ENCODE measurements at places on chromosomes 7 and 10. TPM values are rescaled to one million over a fixed set of nuclear protein-coding genes. Genes with fewer than 3 reads are reported as not detected.
A peak's percentile ranks its signal among the peaks of the same experiment; 100 is the strongest.

- no peaks in the 10 kb centered on the region for H3K27me3 ChIP-seq
- no peaks in the 10 kb centered on the region for H3K36me3 ChIP-seq
- no peaks in the 10 kb centered on the region for H3K4me1 ChIP-seq
Observed at GRCh38 chr10:86899670-86900276, 57.6 kb downstream of the MMRN2 start.

GPR158 gene
- not detected for total RNA-seq

DNA sequence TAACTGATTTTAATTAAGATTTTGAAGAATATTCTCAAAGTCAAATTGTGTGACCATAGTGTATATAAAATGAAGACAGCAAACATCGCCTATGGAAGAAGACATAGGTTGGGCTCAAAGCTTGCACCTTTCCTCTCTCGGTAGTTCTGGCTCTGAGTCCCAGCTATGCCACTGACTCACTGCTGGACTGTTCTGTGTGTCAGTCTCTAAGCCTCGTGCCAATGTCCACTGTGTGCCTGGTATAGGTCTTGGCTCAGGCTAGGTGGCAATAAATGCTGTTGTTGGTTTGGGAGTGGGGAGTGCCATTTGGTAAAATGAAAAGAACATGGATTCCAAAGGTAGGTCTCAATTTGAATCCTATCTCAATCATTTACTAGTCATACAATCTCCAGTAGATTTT lies 137.5 kb upstream of the RHEB start:
- no peaks in the 10 kb centered on the region for H3K36me3 ChIP-seq
- H3K27me3 ChIP-seq = no peaks in the 10 kb centered on the region
- H3K27ac ChIP-seq = no peak overlapping the region
- no peak overlapping the region for H3K4me3 ChIP-seq

GRCh38 chr7:150879345-150879744 lies 27.0 kb downstream of the AOC1 start:
- peaks cover 12% of the 10 kb centered on the region for H3K4me1 ChIP-seq
- H3K4me3 ChIP-seq = no peak overlapping the region
- H3K36me3 ChIP-seq = no peaks in the 10 kb centered on the region
- no peak overlapping the region for H3K27ac ChIP-seq

CASP2 gene
- total RNA-seq = 107 TPM

CYP2C18 gene
- 0.09 TPM for total RNA-seq

GRCh38 chr7:5470816-5471215 lies 47.2 kb upstream of the TNRC18 start:
- no peaks in the 10 kb centered on the region for H3K27me3 ChIP-seq
- H3K4me1 ChIP-seq = no peaks in the 10 kb centered on the region
- no peaks in the 10 kb centered on the region for H3K36me3 ChIP-seq

DNA sequence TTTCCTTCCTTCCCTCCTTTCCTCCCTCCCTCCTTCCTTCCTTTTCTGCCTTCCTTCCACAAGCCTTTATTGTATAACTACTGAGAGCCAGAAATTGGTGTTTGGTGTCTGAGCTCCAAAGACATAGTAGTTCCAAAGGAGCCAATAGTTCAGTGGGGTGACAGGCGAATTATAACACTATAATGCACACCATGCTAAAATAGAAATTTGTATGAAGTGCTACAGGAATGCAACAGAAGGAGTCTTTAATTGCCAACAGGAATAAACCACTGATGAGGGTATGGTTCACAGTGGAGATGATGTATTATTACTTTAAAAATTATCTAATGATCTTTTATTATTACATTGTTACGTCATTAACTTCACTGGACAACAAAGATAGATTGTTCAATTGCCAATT lies 158.8 kb upstream of the SP8 start:
- no peak for DNase-seq
- H3K36me3 ChIP-seq = no peaks in the 10 kb centered on the region
- H3K4me1 ChIP-seq = no peaks in the 10 kb centered on the region
- no peak overlapping the region for H3K27ac ChIP-seq

SFTPA1 gene
- total RNA-seq = not detected

SPDYE5 gene
- not detected for total RNA-seq

GRCh38 chr7:17485904-17486303 lies 187.5 kb downstream of the AHR start:
- no peaks in the 10 kb centered on the region for H3K36me3 ChIP-seq
- H3K27me3 ChIP-seq = no peaks in the 10 kb centered on the region
- H3K4me1 ChIP-seq = peaks cover 7% of the 10 kb centered on the region
- no peak for DNase-seq
- no peak overlapping the region for H3K27ac ChIP-seq

GRCh38 chr7:129435414-129435829 lies 1.2 kb downstream of the STRIP2 start:
- H3K36me3 ChIP-seq = no peaks in the 10 kb centered on the region
- peak overlapping the region; percentile 69 for H3K4me3 ChIP-seq
- no peak for DNase-seq
- peaks cover 15% of the 10 kb centered on the region for H3K4me1 ChIP-seq
- H3K27ac ChIP-seq = peak overlapping the region; percentile 72

DNA sequence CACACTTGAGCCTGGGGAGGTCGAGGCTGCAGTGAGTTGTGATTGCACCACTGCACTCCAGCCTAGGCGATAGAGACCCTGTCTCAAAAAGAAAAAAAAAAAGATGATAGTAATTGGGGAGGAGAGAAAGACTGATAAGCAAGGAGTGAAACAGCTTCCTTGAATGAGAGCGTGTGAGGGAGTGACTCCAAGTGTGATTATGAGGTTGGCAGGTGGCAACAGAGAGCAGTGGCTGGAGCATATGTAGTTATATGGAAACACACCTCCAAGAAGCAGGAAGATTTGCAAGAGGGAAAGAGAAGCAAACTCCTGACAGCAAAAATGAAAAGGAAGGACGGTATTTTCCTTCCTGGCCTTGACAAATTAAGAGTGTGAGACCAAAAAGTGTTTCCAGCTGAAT lies 50.4 kb downstream of the VKORC1L1 start:
- DNase-seq = no peak
- no peak overlapping the region for H3K27ac ChIP-seq
- no peaks in the 10 kb centered on the region for H3K4me1 ChIP-seq

ZNF853 gene
- total RNA-seq = 3.5 TPM

- no peaks in the 10 kb centered on the region for H3K36me3 ChIP-seq
- no peak overlapping the region for H3K4me3 ChIP-seq
- no peaks in the 10 kb centered on the region for H3K4me1 ChIP-seq
- no peak for DNase-seq
- H3K27me3 ChIP-seq = no peaks in the 10 kb centered on the region
Observed at GRCh38 chr7:37686556-37687345, 3.2 kb downstream of the GPR141 start.

DNA sequence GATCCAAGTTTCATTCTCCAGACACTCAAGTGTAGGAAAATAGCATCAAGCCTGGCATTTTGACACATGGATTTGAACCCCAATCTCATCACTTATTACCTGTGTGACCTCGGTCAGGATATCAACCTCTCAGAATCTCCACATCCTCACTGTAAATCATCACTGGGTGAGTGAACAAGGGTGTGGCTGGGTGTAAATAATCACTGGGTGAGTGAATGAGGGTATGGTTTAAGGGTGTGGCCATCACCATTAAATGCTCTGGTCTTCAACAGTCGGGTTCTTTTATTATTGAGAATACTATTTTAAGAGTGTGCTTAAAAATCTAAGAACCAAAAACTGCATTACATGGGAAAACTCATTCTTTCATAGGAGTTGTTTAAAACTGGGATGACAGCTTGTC lies 200.1 kb downstream of the DOCK4 start:
- H3K27ac ChIP-seq = no peak overlapping the region
- no peaks in the 10 kb centered on the region for H3K27me3 ChIP-seq
- no peak for DNase-seq
- no peaks in the 10 kb centered on the region for H3K4me1 ChIP-seq
- no peak overlapping the region for H3K4me3 ChIP-seq
- no peaks in the 10 kb centered on the region for H3K36me3 ChIP-seq

TPK1 gene
- 19.0 TPM for total RNA-seq

WEE2 gene
- total RNA-seq = not detected

GRCh38 chr10:60613434-60613833 lies 164.8 kb upstream of the CDK1 start:
- no peaks in the 10 kb centered on the region for H3K4me1 ChIP-seq
- no peak overlapping the region for H3K4me3 ChIP-seq
- H3K27ac ChIP-seq = no peak overlapping the region
- no peaks in the 10 kb centered on the region for H3K36me3 ChIP-seq

DNA sequence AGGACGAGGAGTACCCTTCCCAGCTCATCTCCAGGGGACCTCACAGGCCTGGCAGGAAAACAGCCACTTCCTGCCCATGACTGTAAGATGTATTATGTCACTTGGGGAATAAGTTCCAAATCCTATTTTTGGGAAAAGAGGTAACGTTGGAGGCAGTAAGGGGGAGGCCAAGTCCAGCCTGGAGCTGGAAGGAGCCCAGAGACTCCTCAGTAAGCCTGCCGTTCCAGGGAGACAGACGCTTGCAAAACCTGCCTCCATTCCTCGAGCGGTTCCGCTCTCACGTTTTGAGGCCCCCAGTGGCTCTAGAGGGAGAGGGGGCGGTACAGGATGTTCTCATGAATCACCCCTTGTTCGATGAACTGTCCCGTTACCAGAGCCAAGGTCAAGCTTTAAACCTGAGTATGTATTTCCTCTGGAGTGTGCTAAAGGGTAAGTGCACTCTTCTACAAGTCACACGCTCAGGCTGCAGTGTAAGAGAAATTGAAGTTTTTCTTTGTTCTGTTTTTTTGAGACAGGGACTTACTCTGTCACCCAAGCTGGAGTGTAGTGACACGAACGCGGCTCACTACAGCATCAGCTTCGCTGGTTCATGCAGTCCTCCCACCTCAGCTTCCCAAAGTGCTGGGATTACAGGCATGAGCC lies 45.5 kb upstream of the CYTH3 start:
- no peak overlapping the region for H3K27ac ChIP-seq
- peak; percentile 4 for DNase-seq
- H3K36me3 ChIP-seq = no peaks in the 10 kb centered on the region

CTAGE15 gene
- not detected for total RNA-seq

- H3K4me1 ChIP-seq = no peaks in the 10 kb centered on the region
- DNase-seq = no peak
- H3K36me3 ChIP-seq = no peaks in the 10 kb centered on the region
- H3K27me3 ChIP-seq = no peaks in the 10 kb centered on the region
- H3K4me3 ChIP-seq = no peak overlapping the region
Observed at GRCh38 chr10:113158183-113158582, 208.1 kb downstream of the TCF7L2 start.

DNA sequence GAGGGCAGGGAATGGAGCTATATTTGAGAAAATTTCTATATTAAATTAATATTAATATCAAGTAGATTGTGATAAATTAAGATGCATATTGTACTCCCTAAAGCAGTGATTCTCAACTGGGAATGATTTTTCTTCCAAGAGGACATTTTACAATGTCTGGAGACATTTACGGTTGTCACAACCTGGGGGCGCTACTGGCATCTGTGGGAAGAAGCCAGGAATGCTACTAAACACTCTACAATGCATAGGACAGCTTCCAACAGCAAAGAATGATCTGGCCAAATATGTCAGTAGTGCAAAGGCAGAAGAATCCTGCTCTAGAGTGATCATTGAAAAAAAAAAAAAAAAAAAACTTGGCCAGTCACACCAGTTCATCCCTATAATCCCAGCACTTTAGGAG lies 100.0 kb downstream of the LSM5 start:
- no peak overlapping the region for H3K27ac ChIP-seq
- H3K36me3 ChIP-seq = no peaks in the 10 kb centered on the region
- no peaks in the 10 kb centered on the region for H3K4me1 ChIP-seq
- no peak for DNase-seq

GRCh38 chr10:98378722-98379121 lies 36.3 kb downstream of the PYROXD2 start:
- no peaks in the 10 kb centered on the region for H3K36me3 ChIP-seq
- H3K4me1 ChIP-seq = no peaks in the 10 kb centered on the region
- H3K27me3 ChIP-seq = no peaks in the 10 kb centered on the region
- H3K4me3 ChIP-seq = no peak overlapping the region
- DNase-seq = no peak

DNA sequence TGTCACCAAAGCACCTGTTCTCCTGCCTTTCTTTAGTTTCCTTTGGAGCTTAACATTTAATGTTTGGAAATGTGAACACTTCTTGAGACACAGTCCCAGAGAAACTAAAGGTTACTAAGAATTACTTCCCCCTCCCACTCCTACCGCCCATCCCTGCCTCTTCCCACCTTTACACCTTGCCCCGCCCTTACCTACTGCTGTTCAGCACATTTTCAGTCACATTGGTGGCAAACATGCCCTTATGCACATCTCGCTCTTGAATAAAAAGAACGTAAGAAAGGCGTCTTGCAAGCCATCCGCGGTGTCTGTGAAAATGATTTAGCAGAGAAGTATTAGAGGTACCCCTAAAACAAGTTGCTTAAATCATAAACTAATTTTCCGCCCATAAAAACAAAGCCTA lies 8.2 kb downstream of the GPAM start:
- H3K4me1 ChIP-seq = no peaks in the 10 kb centered on the region
- no peak overlapping the region for H3K4me3 ChIP-seq

DNA sequence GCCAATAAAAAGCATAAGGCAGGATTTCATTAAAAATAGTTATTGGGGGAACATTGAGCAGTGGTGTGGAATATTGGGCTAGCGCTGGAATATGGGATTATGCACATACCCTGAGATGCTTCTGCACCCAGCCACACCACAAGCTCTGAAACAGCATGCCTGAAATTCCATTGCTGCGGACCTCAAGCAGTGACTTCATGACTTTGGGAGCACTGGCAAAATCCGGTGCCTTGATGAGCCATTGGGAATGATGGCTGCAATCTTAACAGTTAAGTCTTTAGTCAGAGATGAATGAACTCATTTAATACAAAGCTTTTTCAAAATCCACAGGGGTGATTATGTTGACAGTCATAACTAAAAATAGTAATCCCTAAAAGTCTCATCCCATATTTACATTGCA lies 274.7 kb upstream of the MTPN start:
- no peak for DNase-seq
- H3K4me1 ChIP-seq = no peaks in the 10 kb centered on the region
- H3K36me3 ChIP-seq = no peaks in the 10 kb centered on the region
- no peak overlapping the region for H3K27ac ChIP-seq
- no peaks in the 10 kb centered on the region for H3K27me3 ChIP-seq

GRCh38 chr10:7953447-7953846 lies 101.0 kb upstream of the GATA3 start:
- H3K27me3 ChIP-seq = no peaks in the 10 kb centered on the region
- H3K4me3 ChIP-seq = no peak overlapping the region
- H3K4me1 ChIP-seq = no peaks in the 10 kb centered on the region
- no peak for DNase-seq
- H3K27ac ChIP-seq = no peak overlapping the region
- no peaks in the 10 kb centered on the region for H3K36me3 ChIP-seq

DNA sequence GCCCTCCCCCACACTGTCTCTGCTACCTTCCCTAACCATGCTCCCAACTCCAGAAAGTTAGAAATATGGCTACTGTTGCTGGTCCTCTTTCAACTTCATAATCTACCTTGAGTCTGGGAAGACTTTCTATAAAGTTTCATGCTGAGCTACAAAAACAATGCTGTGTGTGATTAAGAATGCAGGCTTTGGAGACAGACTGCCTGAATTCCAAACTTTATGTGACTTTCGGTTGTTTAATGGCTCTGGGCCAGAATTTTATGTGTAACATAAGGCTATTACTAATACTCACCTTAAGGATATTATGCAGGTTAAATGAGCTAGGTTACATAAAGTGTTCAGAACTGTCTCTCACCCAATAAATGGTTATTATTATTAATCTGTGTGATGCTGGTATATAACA lies 19.1 kb downstream of the BET1 start:
- no peaks in the 10 kb centered on the region for H3K4me1 ChIP-seq
- no peak overlapping the region for H3K27ac ChIP-seq
- no peak overlapping the region for H3K4me3 ChIP-seq
- DNase-seq = no peak

GRCh38 chr7:86929293-86930109 lies 130.0 kb downstream of the ELAPOR2 start:
- H3K36me3 ChIP-seq = no peaks in the 10 kb centered on the region
- H3K27ac ChIP-seq = no peak overlapping the region
- H3K4me3 ChIP-seq = no peak overlapping the region
- no peak for DNase-seq
- H3K27me3 ChIP-seq = no peaks in the 10 kb centered on the region
